ENCODE measurements at places on chromosomes 11 and 22.

DNA sequence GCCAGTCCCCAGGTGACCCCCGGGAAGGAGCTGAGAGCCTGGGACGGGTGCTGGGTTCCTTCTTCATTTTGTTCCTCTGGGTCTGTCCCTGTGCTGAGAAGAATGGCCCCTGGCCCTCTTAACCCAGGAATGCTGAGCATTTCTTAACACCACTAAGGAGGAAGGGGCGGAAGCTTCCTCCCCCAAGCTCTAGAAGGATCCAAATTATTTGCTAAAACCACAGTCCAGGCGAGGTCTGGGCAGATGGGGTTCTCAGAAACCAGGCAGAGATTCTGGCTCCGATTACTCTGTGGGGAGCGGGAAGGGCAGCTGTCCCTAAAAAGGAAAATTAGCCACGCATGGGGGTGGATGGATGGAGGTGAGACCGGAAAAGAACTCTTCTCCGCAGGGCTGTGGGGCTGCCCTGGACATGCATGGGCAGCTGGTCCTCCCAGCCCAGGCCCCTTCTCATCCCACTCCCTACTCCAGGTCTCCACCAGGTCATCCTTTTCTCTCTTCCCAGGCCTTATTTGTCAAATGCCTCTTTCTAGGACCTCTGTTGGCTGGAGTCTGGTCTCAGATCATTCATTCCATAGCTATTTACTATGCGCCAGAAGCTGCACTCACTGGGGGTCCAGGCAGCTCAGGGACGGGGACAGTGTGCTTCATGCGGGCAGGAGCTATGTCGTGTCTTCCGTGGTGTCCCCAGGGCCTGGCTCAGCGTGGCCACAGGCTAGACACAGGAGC lies 45.0 kb upstream of the MYH9 start:
- no peak for DNase-seq

DNA sequence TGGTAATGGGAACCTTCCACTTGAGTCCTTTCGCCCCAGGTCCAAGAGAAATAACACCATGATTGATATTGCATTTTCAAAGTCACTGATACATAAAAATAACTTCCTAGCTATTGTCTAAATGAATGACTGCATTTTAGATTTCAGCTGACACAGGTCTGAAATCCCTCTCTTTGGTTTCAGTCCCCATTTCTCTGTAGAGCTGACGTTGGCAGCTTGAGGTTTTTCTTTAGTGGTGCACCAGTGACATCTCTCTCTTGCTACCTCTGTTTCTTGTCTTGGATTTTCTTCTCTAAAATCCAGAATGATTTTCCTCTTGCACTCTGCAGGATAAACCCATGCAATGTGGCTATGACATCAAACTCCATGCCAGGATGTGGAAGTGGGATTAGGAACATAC lies 31.7 kb upstream of the SORL1 start:
- no peak for DNase-seq

GRCh38 chr11:66219846-66220565 lies 48.4 kb upstream of the RAB1B start:
- DNase-seq = no peak

DNA sequence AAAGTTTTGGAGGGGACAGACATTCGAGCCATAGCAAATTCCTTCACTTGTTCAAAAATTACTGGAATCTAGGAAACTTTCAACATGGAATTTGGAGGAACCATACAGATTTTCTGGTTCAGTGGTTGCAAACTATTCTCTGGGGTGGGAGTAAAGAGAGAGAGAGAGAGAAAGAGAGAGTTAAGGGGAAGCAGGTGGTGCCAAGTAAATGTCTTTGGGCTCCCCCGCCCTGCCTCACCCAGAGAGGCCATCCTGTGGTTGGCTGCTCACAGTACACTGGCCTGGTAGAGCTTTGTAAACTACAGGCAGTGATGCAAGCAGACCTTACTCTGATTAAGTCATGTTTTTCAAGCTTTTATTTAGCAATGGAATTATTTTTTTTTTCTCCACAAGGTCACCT lies 82.6 kb downstream of the ADAMTS15 start:
- DNase-seq = no peak

- no peak for DNase-seq
Observed at GRCh38 chr11:67301951-67302516, 1.3 kb upstream of the SSH3 start.

GRCh38 chr11:123640677-123641494 lies 13.5 kb downstream of the SCN3B start:
- DNase-seq = peak; percentile 69

DNA sequence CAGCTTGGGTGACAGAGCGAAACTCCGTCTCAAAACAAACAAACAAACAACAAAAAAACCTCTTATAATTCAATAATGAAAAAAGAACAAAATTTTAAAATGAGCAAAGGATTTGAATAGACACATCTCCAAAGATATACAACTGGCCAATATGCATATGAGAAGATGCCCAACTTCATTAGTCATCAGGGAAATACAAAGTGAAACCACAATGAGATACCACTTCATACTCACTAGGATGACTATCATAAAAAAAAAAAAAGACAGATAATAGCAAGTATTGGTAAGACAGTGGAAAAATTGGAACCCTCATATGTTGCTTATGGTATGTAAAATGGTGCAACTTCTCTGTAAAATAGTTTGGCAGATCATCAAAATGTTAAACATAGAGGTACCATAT lies 28.7 kb upstream of the BARX2 start:
- no peak for DNase-seq

DNA sequence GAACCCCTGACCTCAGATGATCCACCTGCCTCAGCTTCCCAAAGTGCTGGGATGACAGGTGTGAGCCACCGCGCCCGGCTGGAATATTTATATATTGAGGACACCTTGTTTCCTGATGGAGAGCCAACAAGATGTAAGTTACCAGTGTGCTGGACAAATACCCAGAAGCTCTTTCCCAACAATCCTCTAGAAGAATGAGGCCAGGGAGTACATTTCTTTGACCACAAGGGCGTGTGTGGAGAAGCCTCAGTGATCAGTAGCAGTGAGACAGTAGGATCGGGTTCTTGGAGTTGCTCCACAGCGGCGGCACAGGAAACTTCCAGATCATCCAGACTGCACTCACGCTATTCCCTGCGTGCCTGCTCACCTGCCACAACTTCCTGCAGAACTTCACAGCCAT lies 10.3 kb upstream of the POLA2 start:
- no peak for DNase-seq

- DNase-seq = no peak
Observed at GRCh38 chr11:132024587-132025295, 654.3 kb downstream of the NTM start.

- DNase-seq = no peak
Observed at GRCh38 chr11:111797145-111797581, 31.0 kb upstream of the PPP2R1B start.

DNA sequence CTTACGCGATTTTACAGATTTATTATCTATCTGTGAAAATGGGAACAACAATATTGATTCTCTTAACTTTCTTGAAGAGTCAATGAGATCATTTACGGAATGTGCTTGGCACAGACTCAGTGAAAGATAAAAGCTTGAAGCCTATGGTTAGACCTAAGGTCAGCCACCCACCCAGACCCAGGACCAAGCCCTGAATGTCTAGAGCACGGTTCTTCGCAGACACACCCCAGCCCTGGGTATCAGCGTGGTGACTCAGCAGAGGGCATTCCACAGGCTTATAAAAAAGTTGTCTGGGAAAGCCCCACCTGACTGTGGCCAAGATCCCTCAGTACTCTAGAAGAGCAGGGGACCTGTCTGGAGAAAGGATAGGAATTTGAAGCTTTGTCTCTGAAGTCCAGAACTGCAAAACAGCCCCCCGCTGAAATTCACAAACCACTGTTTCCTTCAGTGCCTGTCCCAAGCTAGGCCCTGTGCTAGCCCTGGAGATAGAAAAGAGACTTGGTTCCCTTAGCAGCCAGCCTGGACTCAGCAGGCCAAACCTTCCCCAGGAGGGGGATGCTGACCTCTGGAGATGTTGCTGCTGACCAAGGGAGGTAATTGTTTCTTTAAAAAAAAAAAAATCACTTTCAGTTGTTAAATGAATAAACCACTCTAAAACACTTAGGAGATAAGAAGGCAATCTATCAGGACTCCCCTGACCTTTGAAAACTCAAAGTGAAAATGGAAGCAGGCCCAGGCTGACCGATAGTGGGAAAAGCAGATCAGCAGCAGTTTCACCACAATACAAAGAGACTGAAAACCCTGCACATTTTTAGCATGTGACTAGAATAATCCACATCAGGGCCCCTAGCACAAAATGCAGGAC lies 114.0 kb downstream of the ABTB2 start:
- peak; percentile 68 for DNase-seq

- DNase-seq = no peak
Observed at GRCh38 chr22:41690476-41690875, 1.8 kb upstream of the SNU13 start.

DNA sequence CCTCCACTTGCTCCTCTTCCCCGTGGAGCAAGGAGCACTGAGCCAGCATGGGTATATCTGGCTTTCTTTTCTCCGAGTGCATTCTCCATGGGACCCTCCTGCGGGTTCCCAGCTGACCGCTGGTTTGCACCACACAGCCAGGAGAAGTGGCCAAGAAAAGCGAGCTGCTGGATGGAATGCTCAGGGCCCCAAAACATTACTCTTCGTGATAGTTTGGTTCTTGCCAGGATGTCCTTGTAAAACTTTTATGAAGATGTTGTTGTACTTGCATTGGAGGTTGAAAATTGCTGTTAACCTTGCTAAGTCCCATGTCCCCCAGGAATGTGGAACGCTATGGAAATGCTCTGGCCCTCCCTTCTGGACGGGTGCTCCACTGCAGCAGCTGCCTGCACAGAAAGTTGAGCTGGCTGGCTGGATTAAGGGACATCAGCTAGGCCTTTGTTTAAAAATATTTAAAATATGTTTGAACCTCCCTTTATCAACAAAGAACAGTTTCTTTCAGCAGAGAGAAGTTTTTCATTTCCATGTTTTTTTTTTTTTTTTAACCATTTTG lies 68.7 kb downstream of the ZNRF3 start:
- DNase-seq = no peak

DNA sequence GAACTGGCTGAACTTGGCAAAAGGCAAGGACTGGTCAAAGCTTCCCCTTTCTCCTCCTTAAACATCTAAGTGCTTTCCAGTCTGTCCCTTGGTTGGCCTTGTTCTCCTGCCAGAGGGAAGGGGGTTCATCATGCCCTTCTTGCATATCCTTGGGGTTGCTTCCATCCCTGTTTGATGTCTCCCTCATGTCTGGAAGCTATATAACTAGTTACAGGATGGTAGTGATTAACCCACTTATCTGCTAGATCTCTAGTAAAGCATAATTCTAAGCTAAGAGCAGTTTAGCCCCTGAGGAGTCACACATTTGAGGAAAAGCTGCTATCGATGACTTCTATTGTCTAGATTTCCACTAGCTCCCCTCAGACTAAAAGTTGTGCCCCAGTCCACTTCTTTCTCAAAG lies 22.9 kb downstream of the APOL5 start:
- DNase-seq = no peak

DNA sequence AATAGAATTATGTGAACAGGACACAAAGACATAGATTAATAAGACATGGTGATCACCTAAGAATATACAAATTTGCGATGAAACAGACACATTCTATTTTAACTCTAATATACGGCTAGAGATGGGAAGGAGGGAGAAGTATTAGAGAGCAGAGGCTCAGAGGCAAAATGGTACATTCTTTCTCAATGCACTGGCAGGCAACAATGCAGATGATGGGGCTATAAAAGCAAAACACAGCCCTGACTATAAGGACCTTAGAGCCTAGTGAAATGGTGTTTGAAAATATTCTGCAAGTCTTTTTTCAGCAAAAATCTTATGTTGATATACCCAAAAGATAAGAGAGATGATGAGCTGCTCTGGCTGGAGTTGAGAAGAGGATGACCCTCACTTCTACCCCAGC lies 13.1 kb downstream of the TCF20 start:
- DNase-seq = no peak

GRCh38 chr11:72930008-72930407 lies 115.8 kb downstream of the ATG16L2 start:
- no peak for DNase-seq

DNA sequence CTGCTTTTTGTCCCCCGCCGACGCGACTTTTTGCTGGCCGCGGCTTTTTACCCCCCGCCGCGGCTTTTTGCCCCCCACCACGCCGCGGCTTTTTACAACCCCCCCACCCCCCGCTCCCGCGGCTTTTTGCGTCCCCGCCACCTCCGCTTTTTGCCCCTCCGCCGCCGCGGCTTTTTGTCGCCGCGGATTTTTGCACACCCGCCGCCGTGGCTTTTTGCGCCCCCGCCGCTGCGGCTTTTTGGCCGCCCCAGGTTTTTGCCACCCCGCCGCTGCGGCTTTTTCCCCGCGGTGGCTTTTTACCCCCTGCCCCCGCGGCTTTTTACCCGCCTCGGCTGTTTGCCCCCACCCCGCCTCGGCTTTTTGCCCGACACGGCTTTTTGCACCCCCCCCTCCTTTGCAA lies 205.5 kb downstream of the CCT8L2 start:
- no peak for DNase-seq

- no peak for DNase-seq
Observed at GRCh38 chr11:114745150-114745671, 66.9 kb downstream of the NXPE2 start.

DNA sequence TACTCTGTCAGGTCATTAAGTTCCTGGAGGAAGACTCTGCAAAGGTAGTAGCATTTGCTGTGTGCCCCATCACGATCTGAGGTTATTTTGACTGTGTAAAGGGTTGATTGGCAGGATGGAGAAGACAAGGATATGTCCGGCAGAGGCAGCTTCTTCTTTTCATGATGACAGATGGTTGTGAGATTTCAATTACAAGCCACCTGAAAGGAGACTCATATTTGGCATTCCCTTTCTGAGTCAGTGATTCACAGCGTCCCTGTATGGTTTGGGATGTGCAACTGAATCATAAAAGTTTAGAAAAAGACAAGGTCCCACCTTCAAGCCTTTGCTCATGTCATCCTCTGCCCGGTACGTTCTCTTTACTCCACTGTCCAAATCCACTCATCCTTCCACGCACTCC lies 113.4 kb downstream of the MTNR1B start:
- no peak for DNase-seq

DNA sequence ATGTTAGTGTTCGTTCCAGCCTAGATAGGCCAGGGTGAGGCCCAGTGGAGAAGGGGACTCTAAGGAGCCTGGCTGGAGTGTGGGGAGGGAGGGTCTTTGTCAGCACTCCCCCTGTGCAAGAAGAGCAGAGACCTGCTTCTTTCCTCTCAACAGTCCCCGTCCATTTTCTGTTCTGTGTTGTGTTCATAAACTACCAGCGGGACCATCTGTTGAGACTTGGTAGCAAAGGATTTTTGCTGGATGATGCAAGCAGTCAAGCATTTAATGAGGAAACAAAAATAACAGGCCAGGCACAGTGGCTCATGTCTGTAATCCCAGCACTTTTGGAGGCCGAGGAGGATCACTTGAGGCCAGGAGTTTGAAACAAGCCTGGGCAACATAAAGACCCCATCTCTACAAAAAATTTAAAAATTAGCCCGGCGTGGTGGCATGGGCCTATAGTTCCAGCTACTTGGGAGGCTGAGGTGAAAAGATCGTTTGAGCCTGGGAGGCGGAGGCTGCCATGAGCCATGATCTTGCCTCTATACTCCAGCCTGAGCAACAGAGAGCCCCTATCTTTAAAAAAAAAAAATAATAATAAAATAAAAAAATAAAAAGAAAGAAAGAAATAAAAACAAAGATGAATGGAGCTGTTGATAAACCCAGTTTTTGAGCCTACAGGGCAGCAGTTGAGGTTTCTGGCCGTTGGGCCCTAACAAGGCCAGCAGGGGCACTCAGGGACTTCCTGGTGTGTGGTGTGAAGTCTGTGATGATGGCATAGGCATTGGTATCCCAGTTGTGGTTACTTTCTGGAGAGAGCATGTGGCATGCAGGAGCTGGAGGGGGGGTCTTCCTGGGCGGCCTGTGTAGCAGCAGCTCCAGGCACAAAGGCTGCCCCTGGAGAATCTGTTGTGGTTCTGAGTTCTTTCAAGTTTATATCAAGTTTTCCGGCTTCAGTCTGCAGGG lies 1.7 kb upstream of the TXNRD2 start:
- DNase-seq = no peak

GRCh38 chr11:81658722-81659121 lies 1074.9 kb downstream of the FAM181B start:
- no peak for DNase-seq

All from activated T-cell treated with anti-CD3 and anti-CD28 coated beads, Interleukin-2, amount 50 U/mL, for 48 hours (primary cell).